Tibial artery (tissue), 4 donors: ENCODE measurements at places on chromosomes 7 and 10.

GRCh38 chr7:36742911-36743775 is 18.8 kb upstream of the AOAH start:
- H3K27me3 ChIP-seq = no peaks in the 10 kb centered on the region
- DNase-seq = peak; percentile 44
- no peaks in the 10 kb centered on the region for H3K4me1 ChIP-seq
- H3K4me3 ChIP-seq = no peak overlapping the region
- no peak overlapping the region for H3K27ac ChIP-seq

DNA sequence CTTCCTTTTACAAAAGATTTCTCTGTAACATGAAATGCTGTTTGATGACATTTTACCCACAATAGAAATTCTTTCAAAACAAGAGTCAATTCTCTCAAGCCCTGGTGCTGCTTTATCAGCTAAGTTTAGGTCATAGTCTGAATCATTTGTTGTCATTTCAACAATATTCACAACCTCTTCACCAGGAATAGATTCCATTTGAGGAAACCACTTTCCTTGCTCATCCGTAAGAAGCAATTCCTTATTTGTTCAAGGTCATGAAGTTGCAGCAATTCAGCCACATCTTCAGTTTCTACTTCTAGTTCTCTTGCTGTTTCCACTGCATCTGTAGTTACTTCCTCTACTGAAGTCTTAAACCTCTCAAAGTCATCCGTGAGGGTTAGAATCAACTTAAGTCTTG is 315.3 kb downstream of the TYW1 start:
- H3K27me3 ChIP-seq = no peaks in the 10 kb centered on the region
- no peak overlapping the region for H3K27ac ChIP-seq
- no peak for DNase-seq

DNA sequence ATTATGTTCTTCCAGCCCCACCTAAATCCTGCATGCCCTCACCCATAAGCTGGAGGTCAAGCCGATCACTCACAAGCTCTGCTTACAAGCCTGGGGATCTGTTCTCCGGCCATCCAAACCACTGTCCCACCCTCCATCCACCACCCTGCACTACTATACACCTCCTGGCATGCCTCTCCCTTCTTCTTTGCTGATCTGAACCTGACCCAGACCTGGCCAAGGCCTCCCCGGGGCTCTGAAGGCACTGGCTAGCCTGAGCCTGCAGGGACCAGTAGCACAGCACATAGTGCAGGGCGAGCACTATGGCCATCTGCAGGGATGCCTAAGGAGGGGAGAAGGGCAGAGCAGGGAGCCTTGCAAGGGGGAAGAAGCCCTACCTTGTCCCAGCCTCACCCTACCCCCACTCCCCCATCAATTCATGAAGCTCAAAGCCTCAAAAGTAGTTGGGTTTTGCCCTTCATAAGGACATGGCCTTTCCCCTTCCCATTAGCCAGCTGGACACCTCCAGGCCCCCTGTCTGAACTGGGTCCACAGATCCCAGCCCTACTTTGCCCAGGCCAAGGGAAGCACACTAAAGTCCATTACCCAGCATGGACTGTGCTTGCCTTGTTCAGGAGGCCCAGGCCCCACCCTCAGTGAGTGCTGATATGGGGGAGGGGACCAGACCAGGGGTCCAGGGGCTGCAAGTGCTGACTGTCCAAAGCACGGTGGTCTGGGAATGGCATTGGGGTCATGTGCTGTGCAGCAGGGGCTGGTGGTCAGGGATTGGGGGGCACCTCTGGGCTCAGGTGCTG is 29.6 kb downstream of the CHAT start:
- DNase-seq = peak; percentile 46
- no peaks in the 10 kb centered on the region for H3K36me3 ChIP-seq
- no peak overlapping the region for H3K4me3 ChIP-seq
- H3K27ac ChIP-seq = no peak overlapping the region
- H3K27me3 ChIP-seq = no peaks in the 10 kb centered on the region
- no peaks in the 10 kb centered on the region for H3K4me1 ChIP-seq

DNA sequence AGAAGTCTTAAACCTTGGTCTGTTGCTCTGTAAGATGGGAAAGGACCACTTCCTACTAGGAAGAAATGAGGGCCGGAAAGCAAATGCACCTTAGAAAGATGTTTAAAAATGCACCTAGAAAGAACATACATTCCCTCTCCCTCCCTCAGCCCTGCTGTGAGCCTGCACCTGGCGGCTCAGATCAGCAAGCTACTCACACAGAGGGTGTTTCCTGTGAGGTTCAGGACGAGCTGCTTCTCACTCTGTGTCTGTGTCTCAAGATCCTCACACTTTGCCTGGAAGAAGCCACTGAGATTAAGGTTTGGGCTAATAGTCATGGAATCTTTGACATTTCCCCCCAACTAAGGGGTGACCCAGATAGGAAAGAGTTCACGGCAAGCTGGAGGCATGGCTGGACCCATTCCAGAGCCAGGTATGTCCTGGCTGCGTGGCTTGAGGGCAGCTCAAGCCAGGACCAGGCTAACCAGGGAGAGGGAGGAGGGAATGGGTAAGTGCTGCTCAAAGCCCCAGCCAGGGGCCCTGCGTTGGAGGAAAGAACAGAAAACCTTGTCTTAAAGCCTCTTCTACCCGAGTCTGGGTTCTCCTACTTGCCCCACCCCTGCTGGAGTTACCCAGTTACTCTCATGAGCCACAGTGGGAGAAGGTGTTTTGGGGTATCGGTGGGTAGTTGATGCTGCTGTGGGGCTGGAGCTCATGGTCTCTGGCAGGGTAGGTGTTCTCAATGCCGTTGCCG is 47.5 kb downstream of the PODXL start:
- H3K4me1 ChIP-seq = peaks cover 20% of the 10 kb centered on the region
- H3K27ac ChIP-seq = no peak overlapping the region
- H3K4me3 ChIP-seq = no peak overlapping the region
- no peaks in the 10 kb centered on the region for H3K27me3 ChIP-seq
- H3K36me3 ChIP-seq = peaks cover 10% of the 10 kb centered on the region
- no peak for DNase-seq

- no peaks in the 10 kb centered on the region for H3K27me3 ChIP-seq
- DNase-seq = peak; percentile 60
- peaks cover 58% of the 10 kb centered on the region for H3K4me1 ChIP-seq
Measured at GRCh38 chr7:104960741-104961448, 53.1 kb upstream of the KMT2E start.

- no peak overlapping the region for H3K4me3 ChIP-seq
- H3K27me3 ChIP-seq = no peaks in the 10 kb centered on the region
- DNase-seq = no peak
Measured at GRCh38 chr10:132423966-132424861, 27.2 kb downstream of the PWWP2B start.

- no peaks in the 10 kb centered on the region for H3K36me3 ChIP-seq
- no peaks in the 10 kb centered on the region for H3K27me3 ChIP-seq
- no peak for DNase-seq
- H3K27ac ChIP-seq = peak overlapping the region; percentile 26
Measured at GRCh38 chr7:7699970-7700369, 18.4 kb downstream of the RPA3 start.

- DNase-seq = no peak
- H3K36me3 ChIP-seq = no peaks in the 10 kb centered on the region
- no peaks in the 10 kb centered on the region for H3K27me3 ChIP-seq
- no peak overlapping the region for H3K27ac ChIP-seq
- no peaks in the 10 kb centered on the region for H3K4me1 ChIP-seq
- H3K4me3 ChIP-seq = no peak overlapping the region
Measured at GRCh38 chr7:38160003-38160571, 18.0 kb upstream of the STARD3NL start.

DNA sequence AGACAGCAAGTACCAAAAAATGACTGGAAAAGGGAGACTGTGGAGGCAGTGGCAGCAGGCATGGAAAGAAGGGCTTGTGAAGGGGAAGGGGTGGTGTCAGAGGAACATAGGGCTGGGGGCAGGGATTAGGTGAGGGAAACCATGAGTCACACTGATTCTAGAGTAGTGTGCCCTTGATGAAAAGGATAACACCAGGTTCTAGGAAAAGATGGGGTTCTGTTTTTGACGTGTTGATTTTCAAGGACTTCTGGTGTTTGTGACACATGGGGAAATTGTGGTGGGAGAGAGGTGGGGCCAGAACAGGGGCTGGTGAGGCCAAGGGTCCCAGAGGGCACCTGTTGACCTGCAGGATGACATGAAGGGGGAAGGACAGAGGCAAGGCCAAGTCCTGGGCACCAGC is 57.1 kb downstream of the FIGNL1 start:
- no peak for DNase-seq
- H3K36me3 ChIP-seq = no peaks in the 10 kb centered on the region
- no peak overlapping the region for H3K4me3 ChIP-seq
- H3K4me1 ChIP-seq = no peaks in the 10 kb centered on the region
- H3K27ac ChIP-seq = no peak overlapping the region

- DNase-seq = peak; percentile 47
- H3K27ac ChIP-seq = no peak overlapping the region
- H3K36me3 ChIP-seq = no peaks in the 10 kb centered on the region
Measured at GRCh38 chr10:110504111-110504735, 6.5 kb downstream of the DUSP5 start.

GRCh38 chr10:71694039-71694501 is 25.5 kb downstream of the C10orf105 start:
- no peak overlapping the region for H3K27ac ChIP-seq
- no peaks in the 10 kb centered on the region for H3K4me1 ChIP-seq
- no peaks in the 10 kb centered on the region for H3K36me3 ChIP-seq
- H3K27me3 ChIP-seq = peaks cover 6% of the 10 kb centered on the region
- no peak for DNase-seq
- H3K4me3 ChIP-seq = no peak overlapping the region

DNA sequence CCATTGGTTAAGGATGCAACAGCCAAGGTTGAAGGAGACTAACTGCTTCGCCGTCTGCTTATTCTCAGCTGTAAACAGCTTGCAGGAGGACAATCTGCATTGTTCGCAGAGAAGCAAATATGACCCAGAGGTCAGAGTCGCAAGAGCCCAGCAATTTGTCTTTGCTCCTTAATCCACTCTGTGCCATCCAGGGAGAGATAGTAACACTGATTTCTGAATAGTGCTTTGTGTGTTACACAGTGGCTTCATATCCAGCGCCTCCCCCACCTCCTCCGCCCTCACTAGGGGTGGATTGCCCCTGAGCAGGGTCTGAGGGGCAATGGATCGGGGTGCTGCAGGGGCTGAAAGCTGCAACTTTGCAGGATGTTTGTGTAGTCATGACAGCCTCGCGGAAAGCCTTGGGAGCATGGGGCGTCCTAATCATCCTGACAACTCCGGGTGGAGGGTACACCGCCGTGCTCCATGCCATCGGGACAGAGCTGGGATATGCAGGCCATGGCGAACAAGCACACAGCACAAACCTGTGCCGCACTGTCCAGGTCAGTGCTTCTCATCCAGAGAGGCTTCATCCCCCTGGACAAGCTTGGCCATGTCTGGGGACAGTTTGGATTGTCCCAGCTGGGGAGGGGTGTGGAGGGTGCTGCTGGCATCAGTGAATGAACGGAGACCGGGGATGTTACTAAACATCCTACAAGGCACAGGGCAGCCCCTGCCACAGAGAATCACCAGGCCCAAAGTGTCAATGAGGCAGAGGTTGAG is 103.1 kb upstream of the INSIG1 start:
- no peaks in the 10 kb centered on the region for H3K36me3 ChIP-seq
- H3K27me3 ChIP-seq = no peaks in the 10 kb centered on the region
- DNase-seq = no peak
- H3K4me3 ChIP-seq = no peak overlapping the region
- peaks cover 6% of the 10 kb centered on the region for H3K4me1 ChIP-seq

DNA sequence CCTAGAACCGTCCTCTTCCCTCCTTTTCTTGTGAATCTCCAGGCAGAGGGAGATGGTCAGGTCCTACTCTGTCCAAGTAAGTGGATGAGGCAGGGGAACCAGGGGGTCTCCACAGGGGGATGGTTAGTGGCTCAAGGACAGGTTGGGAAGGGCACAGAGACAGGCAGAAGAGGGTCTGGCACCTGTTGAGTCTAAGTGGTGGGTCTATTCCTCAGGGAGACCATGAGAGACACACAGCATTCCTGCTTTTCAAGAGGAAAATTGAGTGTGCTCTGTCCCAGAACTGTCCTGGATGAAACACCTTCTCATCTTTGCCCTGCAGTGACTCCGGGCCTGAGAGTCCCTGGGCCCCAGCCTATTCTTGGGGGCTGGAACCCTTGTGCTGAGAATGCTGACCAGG is 184.8 kb upstream of the GALNT17 start:
- H3K27me3 ChIP-seq = no peaks in the 10 kb centered on the region
- no peak for DNase-seq
- no peaks in the 10 kb centered on the region for H3K36me3 ChIP-seq
- H3K4me1 ChIP-seq = no peaks in the 10 kb centered on the region
- no peak overlapping the region for H3K27ac ChIP-seq

DNA sequence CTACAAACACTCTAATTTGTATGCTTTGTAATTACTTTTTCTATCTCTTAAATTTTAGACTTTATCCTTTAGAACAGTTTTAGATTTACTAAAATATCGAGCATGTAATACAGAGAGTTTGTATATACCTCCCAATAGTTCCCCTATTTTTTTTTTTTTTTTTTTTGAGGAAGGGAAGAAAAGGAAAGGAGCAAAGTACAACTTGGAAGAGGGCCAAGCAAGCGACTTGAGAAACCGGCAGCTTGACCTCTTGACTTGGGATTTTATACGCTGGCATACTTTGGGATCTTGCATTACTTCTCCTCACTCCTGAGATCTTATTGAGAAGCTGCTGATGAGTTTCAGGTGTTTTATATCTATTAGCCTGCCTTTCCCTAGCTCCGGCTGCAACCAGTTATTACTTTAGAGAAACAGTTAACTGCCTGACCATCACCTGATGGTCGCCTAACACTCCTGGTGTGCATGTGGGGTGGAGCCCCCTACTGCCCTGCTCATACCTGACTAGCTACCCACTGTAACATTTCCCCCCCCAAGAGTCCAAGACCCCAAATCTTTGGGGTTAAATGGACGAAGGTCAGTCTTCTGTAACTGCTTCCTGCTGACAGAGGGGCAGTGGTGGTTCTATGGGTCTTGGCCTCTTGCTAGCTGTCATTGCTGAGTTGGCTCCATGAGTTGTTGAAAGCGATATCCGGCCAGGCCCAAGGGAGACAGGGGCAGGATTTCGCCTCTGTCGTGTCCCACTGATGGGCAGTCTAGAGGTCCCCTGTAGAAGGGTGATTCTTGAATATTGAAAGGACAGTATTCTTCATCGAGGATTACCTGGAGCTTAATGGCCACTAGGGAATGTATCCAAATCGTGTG is 28.5 kb downstream of the MKLN1 start:
- H3K4me3 ChIP-seq = no peak overlapping the region
- no peaks in the 10 kb centered on the region for H3K36me3 ChIP-seq
- no peak for DNase-seq
- peaks cover 4% of the 10 kb centered on the region for H3K4me1 ChIP-seq

DNA sequence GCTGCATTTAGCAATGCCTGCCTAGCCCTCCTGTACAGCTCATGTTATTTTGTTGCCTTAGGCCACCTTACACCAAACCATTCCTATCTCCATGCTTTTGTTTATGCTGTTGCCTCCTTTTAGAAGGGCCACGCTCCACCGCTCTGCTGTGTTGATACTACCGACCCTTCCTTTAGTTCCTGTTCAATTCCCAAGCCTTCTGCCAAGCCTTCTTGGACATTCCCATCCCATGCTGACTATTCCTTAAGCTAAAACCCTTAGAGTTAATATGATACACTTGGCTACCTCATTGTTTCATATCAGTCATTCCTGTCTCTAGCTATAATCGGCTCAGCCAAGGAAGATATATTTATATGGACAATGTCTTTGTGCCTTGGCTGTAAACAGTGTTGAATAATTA is 705.5 kb downstream of the LRMDA start:
- no peak overlapping the region for H3K27ac ChIP-seq
- H3K4me3 ChIP-seq = no peak overlapping the region
- DNase-seq = no peak
- H3K36me3 ChIP-seq = no peaks in the 10 kb centered on the region
- no peaks in the 10 kb centered on the region for H3K27me3 ChIP-seq
- no peaks in the 10 kb centered on the region for H3K4me1 ChIP-seq
